ENCODE measurements at places on chromosomes 7 and 10.

- no peak for DNase-seq
These were observed 285.3 kb downstream of the NRG3 start for GRCh38 chr10:82160307-82160706.

- no peak for DNase-seq
These were observed 125.7 kb downstream of the ARHGAP22 start for GRCh38 chr10:48478980-48479811.

- no peak for DNase-seq
These were observed 113.6 kb downstream of the ADCY1 start for GRCh38 chr7:45687721-45688120.

GRCh38 chr10:26448706-26449435 lies 10.7 kb downstream of the APBB1IP start:
- DNase-seq = no peak

DNA sequence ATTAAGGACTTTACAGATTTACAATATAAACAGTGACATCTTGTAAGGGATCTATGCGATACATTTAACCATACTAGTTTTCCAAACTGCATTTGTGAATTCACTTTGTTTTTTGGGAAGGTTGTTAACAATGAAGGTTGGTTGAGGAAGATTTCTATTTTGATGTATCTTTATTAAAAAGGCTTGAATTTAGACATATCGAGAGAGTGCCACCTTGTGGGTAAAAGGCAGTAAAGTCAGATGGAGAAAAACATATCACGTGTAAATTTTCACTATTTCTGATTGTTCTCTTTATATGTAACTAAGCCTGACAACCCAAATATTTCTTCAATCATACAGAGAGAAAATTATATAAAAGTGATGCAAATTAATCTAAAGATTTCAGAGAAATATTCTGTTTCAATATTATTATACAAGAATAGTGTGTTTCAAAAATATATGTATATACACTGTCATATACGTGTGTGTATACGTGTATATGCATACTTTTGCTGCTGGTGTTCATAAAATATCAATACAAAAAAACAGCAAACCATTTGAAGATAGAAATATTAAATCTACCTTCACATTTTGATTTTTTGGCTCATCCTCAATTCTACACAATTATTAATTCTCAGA lies 988.6 kb downstream of the SORCS1 start:
- no peak for DNase-seq

- DNase-seq = no peak
These were observed 260.0 kb downstream of the MAD1L1 start for GRCh38 chr7:1972744-1973143.

GRCh38 chr7:130137207-130137606 lies 66.9 kb downstream of the KLHDC10 start:
- no peak for DNase-seq

GRCh38 chr10:102835007-102835482 lies 2.2 kb downstream of the CYP17A1 start:
- DNase-seq = peak; percentile 76

DNA sequence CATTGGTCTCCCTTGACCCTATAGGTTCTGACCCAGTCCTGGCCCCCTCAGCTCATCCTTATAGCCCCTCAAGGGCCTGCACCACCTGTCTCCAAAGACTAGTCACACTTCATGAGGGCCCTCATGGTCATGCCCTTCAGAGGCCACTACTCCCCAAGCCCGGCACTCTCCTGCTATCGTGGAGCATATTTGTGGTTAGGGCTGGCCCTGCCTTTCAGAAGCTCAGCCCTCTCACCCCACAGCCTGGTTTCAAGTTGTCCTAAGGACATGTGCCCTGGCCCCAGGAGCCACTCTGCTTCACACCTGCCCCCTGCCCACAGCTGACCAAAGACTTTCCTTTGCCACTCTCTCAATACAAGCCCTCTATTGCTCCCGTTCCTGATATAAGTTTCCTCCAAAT lies 60.3 kb upstream of the LBX1 start:
- no peak for DNase-seq

DNA sequence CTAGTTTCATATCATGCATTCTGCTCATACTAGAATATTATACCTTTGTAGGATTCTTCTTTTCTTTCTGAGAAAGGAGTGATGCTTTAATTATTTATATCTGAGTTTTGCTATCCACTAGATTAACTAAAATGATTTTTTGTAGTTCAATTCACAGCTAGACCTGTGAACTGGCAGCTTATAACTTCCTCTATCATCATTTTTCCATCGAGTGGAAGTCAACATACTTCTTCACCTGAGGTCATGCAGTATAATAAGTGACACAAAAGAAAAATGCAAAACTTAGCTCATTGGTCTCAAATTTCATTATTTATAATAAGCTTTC lies 8.0 kb downstream of the LRRN3 start:
- no peak for DNase-seq

DNA sequence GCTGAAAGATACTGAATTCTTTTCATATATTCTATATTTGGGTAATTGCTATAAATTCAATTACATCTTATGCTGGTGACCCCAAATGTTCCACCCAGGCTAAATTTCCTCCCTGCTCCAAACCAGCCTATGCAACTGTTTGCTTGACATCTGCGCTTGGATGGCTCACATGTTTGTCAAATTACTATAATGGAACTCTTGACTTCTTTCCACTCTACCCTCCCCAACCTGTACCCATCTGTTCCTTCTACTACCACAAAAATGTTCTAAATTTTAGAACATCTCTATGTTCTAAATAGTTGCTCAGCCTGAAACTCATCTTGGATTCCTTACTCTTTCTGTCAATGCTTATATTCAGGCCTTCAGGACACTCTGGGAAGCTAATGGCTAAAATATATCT lies 249.9 kb upstream of the SMIM30 start:
- no peak for DNase-seq

DNA sequence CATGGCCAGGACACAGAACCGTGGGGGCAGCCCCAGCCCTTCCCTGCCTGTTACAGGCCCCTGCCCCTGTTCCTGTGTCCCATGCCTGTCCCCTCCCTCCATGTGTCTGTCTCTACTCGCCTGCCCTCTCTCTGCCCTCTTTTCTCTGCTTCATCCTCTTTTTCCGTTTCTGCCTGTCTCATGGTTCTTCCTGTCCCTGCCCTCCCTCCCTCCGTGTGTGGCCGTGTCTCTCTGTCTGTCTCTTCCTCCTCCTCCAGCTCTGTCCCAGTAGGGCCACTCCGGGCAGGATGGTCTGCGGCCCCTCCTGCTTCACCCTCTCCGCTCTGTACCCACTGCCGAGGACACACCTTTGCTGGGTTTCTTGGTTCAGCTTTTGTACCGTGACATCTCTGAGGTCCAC lies 137.4 kb downstream of the FAM53B start:
- no peak for DNase-seq

- peak; percentile 22 for DNase-seq
These were observed 308.4 kb downstream of the RPS24 start for GRCh38 chr10:78341953-78342614.

- DNase-seq = peak; percentile 67
These were observed 28.3 kb downstream of the GBX1 start for GRCh38 chr7:151139071-151139790.

DNA sequence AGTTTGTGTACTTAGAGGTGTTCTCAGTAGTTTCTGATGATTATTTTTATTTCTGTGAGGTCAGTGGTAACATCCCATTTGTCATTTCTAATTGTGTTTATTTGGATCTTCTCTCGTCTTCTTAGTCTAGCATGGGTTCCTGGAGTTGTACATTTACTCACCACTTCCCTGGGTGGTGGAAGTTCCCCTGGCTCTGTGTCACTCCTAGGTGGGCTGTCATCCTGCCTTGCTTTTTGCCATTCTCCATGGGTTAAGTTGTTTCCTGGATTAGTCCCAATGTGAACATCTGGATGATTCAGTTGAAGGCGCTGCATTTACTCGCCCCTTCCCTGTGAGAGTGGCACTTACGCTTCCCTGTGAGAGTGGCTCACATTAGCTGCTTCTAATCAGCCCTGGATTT lies 48.2 kb downstream of the GSAP start:
- DNase-seq = no peak

GRCh38 chr7:133183042-133183794 lies 69.7 kb upstream of the EXOC4 start:
- no peak for DNase-seq

GRCh38 chr7:73850781-73851207 lies 8.5 kb upstream of the METTL27 start:
- no peak for DNase-seq

DNA sequence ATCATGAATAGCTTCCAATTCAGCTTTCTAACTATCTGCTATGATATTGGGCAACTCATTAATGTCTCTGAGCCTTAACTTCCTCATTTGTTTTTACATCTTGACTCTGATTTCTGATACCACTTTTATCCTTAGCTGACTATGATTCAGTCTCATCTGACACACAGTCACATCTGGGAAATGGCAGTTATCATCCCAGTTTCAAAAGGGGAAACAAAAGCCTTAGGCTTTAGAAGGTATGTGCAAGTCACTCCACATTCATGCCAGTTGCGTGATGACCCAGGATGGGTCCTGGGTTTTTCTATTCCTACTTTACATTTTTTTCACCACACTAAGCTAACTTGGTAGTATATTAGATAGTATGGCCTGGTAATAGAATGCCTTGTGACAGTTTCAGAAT lies 12.7 kb downstream of the SCIN start:
- no peak for DNase-seq

- no peak for DNase-seq
These were observed 5.4 kb downstream of the PSD start for GRCh38 chr10:102413053-102413705.

GRCh38 chr7:128168667-128169210 lies 72.3 kb upstream of the LEP start:
- DNase-seq = no peak

DNA sequence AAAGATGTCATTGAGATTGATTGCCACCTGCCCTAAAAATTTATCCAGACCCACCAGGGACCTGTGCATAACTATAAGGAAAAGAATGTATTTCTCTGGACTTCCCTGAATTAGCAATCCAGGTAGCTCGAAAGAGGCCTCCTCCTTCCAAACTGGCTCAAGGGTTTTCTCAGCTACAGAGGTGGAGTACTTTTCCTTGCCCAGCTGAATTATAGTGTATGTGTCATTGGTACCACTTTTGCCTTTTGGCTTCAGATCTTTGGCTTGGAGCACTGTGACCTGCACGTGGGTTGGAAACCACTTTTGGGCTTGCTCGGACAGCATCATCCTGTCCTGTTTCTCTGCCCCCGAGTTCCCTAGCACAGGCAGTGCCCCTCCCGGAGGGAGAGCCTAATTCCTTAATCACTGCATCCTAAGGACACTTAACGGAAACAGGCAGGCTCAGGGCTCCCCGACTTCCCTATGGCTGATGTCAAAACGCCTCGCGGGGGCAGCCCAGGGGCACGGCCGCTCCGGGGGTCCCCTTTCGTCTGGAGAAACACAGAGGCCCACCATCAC lies 825 bp downstream of the RAB11FIP2 start:
- peak; percentile 67 for DNase-seq

GRCh38 chr7:88357781-88358525 lies 51.3 kb upstream of the STEAP4 start:
- DNase-seq = no peak

DNA sequence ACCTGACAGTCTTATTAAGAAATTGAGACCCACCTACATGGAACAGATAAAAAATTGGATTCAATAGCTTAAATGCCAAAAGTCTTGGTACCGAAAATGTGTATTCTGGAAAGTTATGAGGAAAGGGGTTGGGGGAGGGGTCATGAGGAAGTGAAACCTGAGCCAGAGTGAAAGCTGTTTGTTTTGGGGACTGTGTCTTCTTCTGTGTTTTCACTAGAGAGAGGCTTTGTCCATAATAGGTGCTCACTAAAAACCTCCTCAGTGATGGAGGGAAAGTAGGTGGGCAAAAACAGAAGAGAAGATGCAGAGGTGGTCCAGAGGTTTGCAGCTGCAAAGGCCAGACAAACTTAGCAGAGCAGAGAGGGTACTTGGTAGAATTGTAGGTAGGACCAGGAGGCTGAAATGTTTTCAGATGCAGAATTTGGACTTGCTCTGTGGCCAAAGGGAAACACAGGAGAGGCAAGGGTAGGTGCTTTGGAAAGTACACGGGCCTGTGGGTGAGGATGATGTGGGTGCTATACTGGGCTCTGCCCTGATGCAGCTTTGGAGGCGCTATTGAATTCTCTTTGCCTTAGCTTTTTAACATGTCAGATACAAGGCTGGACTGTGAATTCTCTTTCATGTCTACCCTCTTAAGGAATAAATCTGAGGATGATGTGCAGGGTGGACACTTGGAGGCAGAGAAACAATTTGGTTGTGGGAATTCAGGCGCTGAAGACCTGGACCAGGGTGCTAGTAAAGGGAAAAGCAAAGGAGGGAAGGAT lies 254.6 kb downstream of the PTEN start:
- no peak for DNase-seq

DNA sequence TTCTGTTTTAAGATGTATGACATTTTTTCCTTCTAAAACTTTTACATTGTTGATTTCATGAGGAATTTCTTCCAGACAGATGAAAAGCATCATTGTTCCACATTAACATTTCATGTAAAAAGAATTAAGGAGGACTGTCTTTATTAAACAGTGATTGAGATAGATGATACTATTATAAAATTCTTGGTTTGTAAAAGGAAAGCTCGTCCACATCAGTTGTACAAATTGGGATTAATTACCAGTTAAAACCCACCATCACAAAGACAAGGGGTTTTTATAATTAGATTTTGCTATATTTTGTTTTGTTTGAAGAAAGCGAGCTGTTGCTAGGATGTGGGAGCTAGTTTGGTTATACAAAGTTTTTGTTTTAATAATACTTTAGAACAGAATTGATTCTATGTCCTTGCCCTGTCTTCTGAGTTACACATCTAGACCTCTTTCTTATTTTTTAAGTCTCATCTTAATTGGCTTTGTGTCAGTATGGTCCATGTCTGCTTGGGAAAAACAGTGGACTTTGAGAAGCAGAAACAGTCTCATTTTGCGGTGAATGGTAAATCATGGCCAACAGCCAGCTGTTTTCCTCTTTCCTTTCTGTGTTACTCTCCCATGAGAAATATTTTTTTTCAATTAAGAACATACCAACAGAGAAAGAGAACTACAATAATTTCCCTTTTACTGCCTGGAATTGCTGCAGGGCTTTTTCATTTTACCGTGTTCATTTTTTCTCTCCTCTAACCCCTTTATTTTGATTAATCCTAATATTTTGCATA lies 3.2 kb downstream of the TES start:
- no peak for DNase-seq

GRCh38 chr7:107596881-107597581 lies 17.0 kb downstream of the BCAP29 start:
- DNase-seq = no peak

DNA sequence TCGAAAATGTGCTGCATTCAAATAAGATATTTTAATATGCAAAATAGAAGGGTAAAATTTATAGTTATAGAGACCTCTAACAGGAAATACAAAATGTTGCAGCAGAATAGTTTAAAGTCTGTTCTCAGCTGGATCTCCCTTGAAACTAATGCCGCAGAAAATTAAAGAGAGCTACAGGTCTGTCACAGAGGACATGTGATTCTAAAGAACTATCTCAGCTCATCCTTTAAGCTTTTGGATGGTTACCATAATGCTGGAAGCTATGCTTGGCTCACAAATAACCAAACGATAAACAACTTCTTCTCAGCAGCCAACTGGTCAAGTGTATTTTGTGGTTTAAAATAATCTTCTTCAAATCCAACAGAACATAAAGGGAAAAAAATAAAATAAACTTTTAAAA lies 353.0 kb downstream of the PARD3 start:
- no peak for DNase-seq

GRCh38 chr10:59847326-59847725 lies 59.0 kb downstream of the CCDC6 start:
- no peak for DNase-seq

Data from aorta (tissue), 5 donors.